ENCODE measurements at places on chromosomes 7 and 10.

GRCh38 chr10:79940431-79940830 is 8.5 kb downstream of the SFTPD start:
- DNase-seq: no peak

- no peak for DNase-seq
These were observed 47.2 kb downstream of the CAMK1D start for GRCh38 chr10:12396567-12396966.

- DNase-seq: no peak
These were observed 29.1 kb upstream of the CALD1 start for GRCh38 chr7:134750083-134751062.

DNA sequence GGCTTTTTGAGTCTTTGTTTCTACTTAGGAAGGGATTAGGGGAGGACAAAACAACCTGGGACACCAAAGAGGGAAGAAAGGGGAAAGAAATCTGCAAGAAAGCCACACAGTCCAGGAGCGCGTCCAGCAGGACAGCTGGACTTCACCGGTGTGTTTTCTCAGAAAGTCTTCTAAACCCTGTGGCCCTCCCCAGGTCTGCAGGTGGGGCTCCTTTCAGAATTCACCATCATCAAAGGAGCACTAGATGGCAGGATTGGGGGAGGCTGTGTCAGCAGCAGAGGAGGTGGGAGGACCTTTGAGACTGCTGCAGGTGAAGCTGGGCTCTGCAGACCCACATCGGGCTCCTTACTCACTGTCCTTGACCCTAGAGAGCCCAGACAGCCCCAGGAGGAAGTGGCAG is 13.9 kb upstream of the DRGX start:
- DNase-seq: no peak

DNA sequence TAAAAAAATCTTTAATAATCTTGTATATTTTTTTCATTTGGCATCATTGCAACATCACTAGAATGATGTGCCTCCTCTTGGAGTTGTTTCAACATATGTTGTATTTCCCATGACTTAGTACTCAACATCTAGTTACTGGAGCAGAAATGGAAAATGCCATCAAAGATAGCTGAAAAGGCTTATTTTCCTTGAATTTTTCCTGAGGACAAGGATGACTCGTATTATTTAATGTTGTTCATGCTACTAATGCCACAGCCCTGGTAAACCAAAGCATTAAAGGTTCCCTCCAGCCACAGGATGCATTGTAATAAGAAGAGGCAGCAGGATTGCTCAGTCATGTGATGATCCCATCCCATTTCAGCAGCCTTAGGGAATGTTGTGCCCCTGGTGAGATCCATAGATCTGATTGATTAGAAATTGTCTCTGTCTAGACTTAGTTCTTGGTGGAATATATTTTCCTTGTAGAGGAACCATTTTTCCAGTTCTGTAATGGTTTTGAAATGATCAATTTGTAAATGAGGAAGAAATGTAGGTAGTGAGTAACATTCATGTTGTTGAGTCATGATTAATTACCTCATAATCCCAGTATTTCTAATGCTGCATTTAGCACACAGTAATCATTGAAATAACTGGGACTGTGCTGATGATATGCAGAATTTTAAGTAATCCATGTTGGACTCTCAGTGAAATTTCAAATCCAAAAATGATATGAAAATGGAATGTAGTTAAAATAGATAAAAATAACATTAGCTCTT is 91.3 kb upstream of the SMIM30 start:
- peak; percentile 44 for DNase-seq

DNA sequence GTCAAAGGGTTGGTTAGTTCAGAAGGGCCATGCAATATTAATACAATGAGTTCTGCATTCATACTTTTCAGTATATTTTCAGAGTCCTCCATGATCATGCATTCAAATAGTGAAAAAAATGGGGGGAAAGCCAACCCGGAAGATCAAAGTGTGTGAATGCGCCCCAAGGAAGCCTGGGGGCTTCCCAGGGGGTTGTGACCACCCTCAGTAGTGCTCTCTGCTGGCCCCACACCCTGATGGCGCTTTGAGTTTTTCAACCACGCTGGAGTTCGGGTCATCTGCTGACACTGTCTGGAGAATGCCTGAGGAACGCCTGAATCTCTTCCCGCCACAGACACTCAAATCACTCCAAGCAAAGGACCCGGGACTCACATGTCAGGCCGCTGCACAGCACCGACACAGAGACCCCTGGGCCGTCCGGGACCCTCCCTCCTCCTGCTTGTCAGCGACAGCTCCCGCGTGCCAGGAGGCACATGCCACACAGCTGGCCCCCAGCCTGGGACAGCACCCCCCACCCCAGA is 1.0 kb downstream of the TNS3 start:
- DNase-seq: no peak

DNA sequence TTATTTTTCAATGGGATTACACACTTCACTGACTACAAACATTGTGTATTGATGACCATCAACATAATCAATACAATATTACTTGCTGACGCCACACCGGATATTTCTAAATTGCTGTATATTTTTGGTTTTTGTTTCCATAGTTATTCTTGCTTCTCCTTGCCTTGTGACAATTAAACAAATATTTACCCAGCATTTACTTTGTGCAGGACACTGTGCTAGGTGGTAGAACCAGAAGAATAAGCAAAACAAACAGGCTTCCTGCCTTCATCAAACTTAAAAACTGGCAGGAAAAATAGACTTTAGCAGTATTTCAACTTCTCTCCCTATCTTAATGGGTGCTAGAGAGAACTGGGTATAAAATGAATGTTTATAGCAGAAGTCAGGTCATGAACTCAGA is 50.6 kb downstream of the ZNF277 start:
- DNase-seq: no peak
